D721Med (cell line): ENCODE measurements at places on chromosomes 1 and 21.
A peak's percentile ranks its signal among the peaks of the same experiment; 100 is the strongest.

DNA sequence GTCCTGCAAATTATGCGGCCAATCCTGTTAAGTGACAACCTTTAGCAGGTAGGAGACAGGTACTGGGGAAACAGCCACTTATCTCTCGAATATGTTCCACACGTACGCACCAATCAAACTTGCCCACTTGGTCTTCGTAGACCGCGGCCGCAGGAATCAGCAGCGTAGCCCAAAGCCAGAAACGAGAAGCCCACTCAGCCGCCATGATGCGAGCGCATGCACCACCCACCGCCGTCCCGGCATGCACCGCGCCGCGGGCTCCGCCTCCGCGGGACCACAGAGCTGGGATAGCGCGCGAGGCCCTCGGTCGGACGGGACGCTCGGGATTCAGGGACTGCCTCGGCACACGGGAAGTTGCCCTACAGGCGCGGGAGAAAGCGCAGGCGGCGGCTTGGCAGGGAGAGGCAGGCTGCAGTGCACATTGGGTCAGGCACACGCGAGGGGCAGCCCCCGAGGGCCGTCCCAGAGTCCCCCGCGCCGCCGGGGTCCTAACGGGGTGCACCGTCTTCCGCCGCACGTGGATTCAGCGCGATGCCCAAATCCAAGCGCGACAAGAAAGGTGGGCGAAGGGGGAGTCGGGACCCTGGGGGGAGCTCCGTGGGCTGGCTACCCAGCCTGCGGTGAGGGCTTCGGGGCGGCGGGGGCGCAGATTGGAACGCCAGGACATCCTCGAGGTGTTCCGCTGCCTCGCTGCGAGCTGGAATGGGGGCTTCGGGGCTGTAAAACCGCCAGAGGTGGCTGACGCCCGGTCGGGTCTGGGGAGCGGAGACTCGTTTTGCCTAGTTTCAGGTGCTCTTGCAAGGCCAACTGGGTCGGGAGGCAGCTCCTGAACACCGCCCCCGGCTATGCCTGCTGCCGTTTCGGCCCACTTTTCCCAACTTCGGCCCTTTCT is at the start of the genes EMC1 and MRTO4:
TSS of gene EMC1 (minus strand) at position 220 of the 892 bp plus-strand sequence. CDS start at position 205, 15 bp downstream.
TSS of gene MRTO4 (plus strand) at position 501 of the 892 bp plus-strand sequence. CDS start at position 532, 31 bp downstream.
- DNase-seq, result peak; percentile 54

DNA sequence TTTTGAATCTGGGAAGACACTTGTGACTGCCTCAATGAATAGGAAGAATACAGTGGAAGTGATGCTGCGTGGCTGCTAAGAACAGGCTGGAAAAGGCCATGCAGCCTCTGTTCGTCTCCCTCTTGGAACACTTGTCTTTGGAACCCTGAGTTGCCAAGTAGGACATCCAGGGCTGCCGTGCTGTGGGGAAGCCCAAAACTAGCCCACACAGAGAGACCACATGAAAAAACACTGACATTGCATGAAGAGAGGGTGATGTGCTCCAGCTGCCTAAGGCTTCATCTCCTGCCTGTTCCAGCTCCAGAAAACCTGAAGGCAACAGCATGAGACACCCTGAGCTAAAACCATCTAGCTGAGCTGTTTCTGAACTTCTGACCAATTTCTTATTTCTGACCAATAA is 61.1 kb upstream of the GNG4 start:
- no peak for DNase-seq

- DNase-seq, result no peak
These were observed 146.4 kb downstream of the FGGY start for GRCh38 chr1:59443310-59443709.

DNA sequence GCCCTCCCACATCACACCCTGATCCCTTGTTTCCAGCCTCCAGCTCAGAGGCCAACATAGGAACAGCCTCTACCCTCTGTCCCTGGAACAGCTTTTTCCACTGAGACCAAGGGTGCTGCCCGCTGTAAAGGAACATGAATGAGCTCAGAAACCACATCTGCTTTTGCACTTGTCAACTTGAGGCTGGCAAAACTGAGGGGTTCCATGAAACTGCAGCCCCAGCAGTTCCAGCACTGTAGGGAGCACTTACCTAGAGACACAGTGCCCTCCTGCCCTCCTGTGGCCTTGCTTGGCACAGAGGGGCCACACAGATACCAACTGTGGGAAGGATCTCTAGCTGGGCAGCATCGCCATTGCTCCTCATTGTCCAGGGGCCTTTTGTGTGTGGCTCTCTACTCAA is 51.7 kb downstream of the ITPKB start:
- no peak for DNase-seq

DNA sequence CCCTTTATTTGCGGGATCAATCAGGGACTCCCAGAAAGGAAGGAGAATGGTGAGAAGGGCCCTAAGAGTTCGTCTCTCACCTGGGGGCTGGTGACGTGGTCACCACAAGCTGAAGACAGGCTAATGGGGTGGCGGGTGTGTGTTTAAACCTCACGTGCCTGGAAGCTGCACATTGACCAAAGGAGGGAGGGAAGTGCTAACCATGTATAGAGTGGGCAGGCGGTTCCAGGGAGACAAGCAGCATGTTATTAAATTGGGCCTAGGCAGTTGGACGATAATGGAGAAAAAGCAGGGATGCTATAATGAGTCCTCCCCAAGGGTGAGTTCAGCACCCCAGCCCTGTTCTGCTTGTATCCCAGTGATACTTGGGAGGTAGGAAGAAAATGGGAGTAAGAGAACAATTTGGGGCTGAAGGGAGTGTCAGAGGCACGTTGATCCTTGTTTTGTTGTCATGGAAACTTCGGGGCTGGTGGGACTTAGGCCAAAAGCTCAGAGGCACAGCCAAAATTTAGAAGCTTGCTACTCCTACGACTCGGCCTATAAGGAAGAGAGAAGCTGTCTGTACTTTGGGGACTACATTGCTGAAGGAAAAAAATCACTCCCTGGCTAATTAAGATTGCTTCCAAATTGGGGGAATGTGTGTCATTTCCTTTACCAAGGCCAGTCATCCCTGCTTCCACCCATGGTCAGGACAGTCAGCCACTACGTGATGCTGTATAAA is 33.2 kb upstream of the EPHA8 start:
- no peak for DNase-seq

DNA sequence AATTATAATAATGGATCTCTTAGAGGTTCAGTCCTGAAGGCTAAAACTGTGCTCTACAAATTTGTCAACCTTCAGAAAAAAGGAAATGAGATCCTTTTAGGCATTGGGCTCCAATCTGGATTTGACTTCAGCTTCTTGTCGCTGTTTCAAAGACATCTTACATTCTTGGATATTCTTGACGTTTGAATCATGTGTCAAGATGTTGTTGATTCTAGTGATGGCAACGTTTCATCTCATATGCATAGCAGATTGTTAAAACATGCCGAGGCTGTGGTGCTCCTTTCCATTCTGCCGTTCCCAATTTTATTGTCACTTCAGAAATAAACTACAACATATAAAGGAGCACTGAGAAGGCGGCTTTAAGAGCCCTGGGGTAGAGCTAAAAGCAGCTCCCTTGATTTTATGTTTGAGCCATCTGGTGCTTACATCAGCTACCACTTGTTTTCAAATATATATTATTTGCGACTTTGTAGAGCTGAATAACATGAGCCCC is 467.6 kb upstream of the ZRANB2 start:
- no peak for DNase-seq

- no peak for DNase-seq
These were observed 75.7 kb upstream of the F3 start for GRCh38 chr1:94617134-94617805.

DNA sequence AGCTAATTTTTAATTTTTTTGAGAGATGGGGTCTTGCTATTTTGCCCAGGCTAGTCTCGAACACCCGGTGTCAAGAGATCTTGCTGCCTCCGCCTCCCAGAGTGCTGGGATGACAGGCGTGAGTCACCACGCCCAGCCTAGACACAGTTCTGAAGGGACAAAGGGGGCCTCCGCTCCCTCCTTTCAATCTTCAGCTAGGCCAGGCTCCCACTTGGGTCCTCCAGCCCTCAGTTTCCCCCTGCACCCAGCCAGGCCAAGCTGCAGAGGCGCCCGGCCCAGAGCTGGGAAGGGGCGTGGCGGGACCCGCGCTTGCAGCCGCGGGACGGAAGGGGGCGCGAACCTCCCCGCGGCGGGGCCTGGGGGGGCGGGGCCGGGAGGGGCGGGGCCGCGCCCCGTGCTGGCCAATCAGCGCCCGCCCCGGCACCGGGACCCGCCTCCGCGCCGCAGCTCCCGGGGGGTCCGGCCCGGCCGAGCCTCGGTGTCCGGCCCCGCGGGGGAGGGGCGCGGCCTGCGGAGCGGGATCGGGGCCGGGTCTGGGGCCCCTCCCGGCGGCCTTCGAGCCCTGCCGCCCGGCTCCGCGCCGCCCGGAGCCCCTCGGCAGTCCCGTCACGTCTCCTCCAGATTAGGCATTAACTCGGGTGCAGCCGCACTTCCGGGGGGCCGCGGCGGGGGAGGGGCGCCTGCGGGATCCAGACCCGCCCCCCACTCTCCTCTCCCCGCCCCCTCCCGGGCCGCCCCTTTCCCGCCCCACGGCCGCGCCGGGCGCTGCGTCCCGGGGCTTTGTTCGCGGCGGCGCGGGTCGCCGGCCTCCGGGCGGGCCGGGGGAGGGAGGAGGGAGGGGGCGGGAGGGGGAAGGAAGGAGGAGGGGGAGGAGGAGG is 559 bp upstream of the AGRN start:
- DNase-seq, result no peak

GRCh38 chr1:114286179-114286578 is 132.5 kb upstream of the SYT6 start:
- no peak for DNase-seq

DNA sequence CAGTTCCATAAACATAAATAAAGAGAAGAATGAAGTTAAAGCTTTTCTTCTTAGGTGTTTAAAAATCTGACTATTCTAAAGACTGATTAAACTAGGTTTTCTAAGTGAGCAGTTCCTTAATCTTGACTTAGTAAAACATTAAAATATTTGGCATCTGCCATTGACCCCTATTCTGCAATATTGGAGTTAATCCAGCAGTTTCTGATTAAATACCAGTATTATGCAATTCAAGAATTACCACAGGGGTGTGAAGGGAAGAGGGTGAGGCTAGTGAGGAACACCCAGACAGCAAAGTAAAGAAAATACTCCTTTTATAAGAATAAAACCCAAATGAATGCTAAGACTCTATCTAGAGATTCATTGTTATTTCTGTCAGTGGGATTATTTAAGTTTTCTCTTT is 40.9 kb downstream of the CLIC4 start:
- no peak for DNase-seq

- DNase-seq, result no peak
These were observed 448.5 kb upstream of the B3GALT2 start for GRCh38 chr1:193634876-193635275.

DNA sequence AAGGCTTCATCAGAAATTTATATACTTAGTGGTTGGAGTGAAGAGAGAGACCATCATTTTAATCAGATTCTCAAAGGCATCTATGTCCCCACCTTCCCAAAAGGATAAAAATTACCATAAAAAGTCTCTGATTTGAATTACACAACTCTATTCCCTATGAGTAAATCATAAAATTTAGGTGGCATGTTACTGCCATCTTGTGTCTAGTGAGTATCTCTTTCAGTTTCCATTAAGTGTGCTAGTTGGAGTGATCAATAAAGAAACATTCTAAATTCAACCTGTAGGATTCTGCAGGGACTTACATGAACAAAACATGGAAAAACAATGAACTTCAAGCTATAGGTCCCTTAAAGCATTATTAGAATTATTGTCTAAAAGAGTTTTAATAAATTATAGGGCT is 655.4 kb downstream of the LTN1 start:
- DNase-seq, result no peak

GRCh38 chr21:29788752-29789151 is 151.0 kb downstream of the GRIK1 start:
- DNase-seq, result no peak

DNA sequence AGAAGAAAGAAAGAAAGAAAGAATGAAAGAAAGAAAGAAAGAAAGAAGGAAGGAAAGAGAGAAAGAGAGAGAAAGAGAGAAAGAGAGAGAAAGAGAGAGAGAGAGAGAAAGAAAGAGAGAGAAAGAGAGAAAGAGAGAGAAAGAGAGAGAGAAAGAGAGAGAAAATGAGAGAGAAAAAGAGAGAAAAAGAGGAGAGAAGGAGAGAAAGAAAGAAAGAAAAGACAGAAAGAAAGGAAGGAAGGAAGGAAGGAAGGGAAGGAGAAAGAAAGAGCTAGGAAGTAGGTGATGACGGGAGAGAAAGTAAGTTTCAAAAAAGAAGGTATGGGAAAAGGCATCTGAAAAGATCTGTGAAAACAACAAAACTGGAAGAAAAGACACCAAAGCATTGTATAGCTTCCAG is 72.0 kb downstream of the GRIK1 start:
- DNase-seq, result no peak

DNA sequence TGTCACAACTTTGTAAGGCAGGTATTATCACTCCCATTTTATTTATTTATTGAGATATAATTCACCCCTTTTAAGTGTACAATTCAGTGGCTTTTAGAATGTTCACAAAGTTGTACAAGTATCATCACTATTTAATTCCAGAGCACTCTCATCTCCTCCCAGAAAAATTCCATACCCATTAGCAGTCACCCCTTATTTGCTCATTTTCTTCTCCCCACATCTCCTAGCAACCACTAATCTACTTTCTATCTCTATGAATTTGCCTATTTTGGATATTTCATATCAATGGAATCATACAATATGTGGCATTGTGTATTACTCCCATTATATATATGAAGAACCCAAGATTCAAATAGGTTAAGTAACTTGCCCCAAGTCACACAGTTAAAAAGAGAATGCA is 7.0 kb downstream of the DSTYK start:
- no peak for DNase-seq

GRCh38 chr1:175450219-175450618 is 257.6 kb upstream of the KIAA0040 start:
- DNase-seq, result no peak

DNA sequence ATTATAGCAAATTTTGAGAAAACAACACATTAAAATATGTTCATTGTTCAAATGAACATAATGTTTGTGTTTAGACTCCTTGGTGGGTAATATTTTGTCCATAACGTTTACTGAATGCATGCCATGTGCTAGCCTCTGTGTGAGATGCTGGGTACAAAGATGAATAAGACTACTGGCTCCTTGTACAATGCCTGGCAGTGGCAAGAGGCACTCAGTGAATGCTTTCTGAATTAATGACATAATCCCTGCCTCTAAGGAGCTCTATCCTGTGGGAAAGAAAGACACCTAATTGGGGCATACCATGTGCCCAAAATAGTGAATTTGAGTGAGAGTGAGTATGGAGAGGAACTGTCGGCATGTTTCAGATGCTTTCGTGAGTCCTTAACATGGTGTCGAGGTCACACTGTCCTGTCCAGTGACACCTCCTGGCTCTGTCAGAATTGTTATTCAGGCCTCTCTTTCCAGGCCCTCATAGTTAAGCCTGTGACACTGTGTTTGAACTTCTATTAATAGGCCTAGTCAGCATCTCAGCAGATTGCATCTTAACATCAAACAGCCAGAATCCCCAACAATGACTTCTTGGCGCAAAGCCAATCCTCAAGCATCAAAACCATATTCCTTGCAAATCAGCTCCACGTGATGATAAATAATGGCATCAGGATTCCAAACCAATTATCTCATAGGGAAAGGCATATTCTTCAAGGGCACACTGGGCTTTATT is 32.8 kb upstream of the S1PR1 start:
- DNase-seq, result no peak
